Effector memory CD8-positive, alpha-beta T cell (primary cell): ENCODE measurements at places on chromosomes 1 and 21.

DNA sequence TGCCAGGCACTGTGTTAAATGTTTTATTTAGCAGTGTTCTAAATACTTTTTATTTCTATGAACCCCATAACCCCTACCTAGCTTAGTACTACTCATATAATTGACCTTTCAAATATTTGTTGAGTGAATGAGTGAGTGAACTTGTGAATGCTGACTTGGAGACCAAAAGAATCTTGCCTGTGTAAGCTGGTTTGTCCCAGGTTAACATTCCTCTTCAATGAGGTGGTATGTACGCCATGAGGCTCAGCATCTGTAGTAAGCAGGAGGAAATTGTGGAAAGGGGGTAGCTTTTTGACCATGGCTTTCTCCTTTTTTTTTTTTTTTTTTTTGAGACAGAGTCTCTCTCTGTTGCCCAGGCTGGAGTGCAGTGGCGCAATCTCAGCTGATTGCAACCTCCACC, 14.6 kb downstream of the MED18 start:
- no peaks in the 10 kb centered on the region for H3K4me1 ChIP-seq
- no peak overlapping the region for H3K27ac ChIP-seq
- H3K27me3 ChIP-seq = no peaks in the 10 kb centered on the region
- DNase-seq = no peak

- peaks cover 24% of the 10 kb centered on the region for H3K27me3 ChIP-seq
- no peak for DNase-seq
- H3K27ac ChIP-seq = no peak overlapping the region
- H3K4me3 ChIP-seq = no peak overlapping the region
These were observed 660.7 kb downstream of the LMO4 start for GRCh38 chr1:87989346-87989745.

DNA sequence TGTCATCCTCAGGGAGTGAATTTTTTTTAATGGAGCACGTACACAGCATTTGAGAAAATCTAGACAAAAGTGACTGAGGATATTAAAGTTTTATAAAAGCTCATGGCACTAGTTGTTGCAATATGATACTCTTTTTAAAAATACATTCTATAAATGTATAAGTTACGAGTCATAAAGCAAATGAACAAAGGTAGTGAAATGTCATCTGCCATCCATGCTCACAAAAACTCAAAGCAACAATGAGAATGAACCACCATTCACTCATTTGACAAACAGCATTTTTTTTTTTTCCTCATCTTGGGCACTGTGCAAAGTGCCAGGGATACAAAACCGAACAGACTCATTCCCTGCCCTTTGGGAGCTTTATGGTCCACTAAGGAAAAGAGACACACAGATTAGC, 38.7 kb downstream of the GPR137B start:
- H3K4me3 ChIP-seq = no peak overlapping the region
- H3K27ac ChIP-seq = no peak overlapping the region
- no peaks in the 10 kb centered on the region for H3K27me3 ChIP-seq
- H3K36me3 ChIP-seq = peaks cover 24% of the 10 kb centered on the region

DNA sequence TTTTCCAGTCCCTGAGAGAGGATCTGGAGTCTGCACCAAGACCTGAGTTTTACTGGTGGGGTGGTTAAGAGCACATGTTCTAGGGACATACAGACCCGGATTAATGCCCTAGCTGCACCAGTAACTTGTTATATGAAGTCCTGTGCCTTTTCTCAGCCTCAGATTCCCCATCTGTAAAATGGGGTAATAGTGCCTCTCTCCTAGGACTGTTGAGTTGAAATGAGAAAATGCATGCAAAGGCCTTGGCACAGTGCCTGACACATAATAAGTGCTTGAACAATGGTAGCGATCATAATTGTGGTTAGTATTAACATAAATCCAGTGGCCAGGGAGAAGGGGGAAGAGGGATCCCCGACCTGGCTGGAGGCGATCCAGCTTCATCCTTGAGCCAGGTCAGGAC, 12.3 kb downstream of the AHDC1 start:
- H3K36me3 ChIP-seq = no peaks in the 10 kb centered on the region
- no peak overlapping the region for H3K4me3 ChIP-seq
- H3K27ac ChIP-seq = no peak overlapping the region
- H3K4me1 ChIP-seq = no peaks in the 10 kb centered on the region

DNA sequence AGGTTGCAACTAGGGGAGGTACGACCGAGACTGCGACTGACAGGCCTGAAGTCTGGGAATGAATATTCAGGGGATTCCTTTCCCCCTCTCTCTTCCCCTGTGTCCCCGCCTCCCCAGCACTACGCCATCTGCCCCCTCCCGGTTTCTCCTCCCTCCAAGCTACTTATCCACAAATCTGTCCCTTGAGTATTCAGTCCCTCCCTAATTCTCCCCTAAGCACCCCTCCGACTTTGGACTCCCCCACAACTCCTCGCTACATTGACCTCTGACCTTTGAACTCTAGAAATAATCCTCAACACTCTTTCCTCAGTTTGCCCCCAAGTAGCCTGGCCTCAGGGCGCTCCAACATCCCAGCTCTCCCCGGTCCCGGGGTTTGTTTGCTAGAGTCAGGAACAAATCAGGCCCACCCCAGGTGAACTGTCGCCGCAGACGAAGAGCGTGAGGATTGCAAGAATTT, 393 bp downstream of the LYSMD1 start:
- peak overlapping the region; percentile 96 for H3K27ac ChIP-seq
- no peak for DNase-seq
- no peaks in the 10 kb centered on the region for H3K27me3 ChIP-seq
- peaks cover 17% of the 10 kb centered on the region for H3K4me1 ChIP-seq
- peaks cover 46% of the 10 kb centered on the region for H3K36me3 ChIP-seq

DNA sequence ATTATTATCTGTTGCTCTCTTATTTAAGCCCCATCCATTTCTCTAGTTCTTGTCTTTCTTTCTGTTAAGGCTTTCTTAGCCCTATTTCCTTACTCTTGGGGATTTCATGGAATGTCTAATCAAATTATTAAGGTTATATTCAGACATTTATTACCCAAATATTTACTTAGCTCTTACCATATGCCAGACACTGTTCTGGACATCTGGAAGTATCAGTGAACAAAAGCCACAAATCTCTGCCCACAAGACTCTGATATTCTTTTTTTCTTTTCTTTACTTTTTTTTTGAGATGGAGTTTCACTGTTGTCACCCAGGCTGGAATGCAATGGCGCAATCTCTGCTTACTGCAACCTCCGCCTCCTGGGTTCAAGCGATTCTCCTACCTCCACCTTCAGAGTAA, 74.3 kb upstream of the NBL1 start:
- H3K4me3 ChIP-seq = no peak overlapping the region
- DNase-seq = no peak
- H3K27me3 ChIP-seq = peaks cover 15% of the 10 kb centered on the region
- no peaks in the 10 kb centered on the region for H3K4me1 ChIP-seq
- no peaks in the 10 kb centered on the region for H3K36me3 ChIP-seq

DNA sequence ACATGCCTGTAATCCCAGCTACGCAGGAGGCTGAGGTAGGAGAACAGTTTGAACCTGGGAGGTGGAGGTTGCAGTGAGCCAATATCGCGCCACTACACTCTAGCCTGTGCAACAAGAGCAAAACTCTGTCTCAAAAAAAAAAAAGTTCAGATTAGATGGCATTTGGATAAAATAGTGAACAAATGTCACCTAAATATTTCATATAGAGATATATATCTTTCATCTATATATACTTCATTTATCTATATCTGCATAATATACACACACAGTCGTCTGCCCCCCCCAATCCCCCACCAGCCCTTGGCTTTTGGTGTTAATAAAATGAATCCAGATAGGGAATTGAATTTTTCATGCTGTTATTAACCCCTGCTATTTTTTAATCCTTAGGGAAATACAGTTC, 5.0 kb downstream of the PPP1R15B start:
- H3K27ac ChIP-seq = no peak overlapping the region
- H3K36me3 ChIP-seq = peaks cover 90% of the 10 kb centered on the region
- DNase-seq = no peak

GRCh38 chr1:35261412-35262120, 6.9 kb upstream of the ZMYM4 start:
- H3K27me3 ChIP-seq = peaks cover 31% of the 10 kb centered on the region
- no peak overlapping the region for H3K27ac ChIP-seq
- H3K4me3 ChIP-seq = no peak overlapping the region
- DNase-seq = no peak
- H3K36me3 ChIP-seq = no peaks in the 10 kb centered on the region
- H3K4me1 ChIP-seq = no peaks in the 10 kb centered on the region

DNA sequence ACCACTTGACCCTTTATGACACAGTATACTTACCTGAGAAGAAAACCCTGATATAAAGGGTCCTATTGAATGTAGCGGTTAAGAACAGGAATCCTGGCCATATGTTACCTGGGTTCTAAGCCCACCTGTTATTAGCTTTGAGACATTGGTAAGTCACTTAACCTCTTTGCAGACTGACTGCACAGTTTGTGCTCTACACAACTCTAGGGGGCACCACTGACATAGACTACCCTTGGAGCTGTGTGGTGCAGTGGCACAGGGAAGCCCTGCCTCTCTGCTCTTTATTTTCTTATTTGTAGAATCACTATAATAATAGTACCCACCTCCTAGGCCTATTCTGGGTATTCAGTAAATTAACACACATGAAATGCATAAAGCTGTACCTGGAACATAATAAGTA, 165.6 kb downstream of the C1orf94 start:
- no peaks in the 10 kb centered on the region for H3K36me3 ChIP-seq
- no peak for DNase-seq
- H3K27me3 ChIP-seq = peaks cover 46% of the 10 kb centered on the region
- no peaks in the 10 kb centered on the region for H3K4me1 ChIP-seq
- H3K4me3 ChIP-seq = no peak overlapping the region

DNA sequence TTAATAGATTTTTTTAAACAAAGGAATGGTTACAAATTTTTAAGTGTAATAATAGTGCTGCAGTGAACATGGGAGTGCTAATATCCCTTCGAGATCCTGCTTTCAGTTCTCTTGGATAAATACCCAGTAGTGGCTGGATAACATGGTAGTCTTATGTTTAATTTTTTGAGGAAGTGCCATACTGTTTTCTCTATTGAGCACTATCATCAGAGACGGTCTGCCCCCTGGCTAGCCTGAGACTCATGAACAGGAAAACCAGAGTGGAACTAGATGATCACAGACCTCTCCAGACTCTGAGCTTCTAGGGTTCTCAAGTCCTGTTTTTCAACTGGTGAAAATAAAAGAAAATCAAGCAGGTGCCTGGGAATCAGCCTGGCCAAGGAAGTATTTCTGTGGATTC, 97.3 kb upstream of the MARK1 start:
- H3K4me3 ChIP-seq = no peak overlapping the region
- H3K36me3 ChIP-seq = no peaks in the 10 kb centered on the region
- DNase-seq = no peak
- H3K27me3 ChIP-seq = peaks cover 50% of the 10 kb centered on the region
- no peak overlapping the region for H3K27ac ChIP-seq

GRCh38 chr1:235888119-235888643, 21.5 kb upstream of the LYST start:
- peak; percentile 55 for DNase-seq
- H3K27me3 ChIP-seq = no peaks in the 10 kb centered on the region
- H3K4me1 ChIP-seq = peaks cover 42% of the 10 kb centered on the region
- H3K4me3 ChIP-seq = peak overlapping the region; percentile 76
- H3K27ac ChIP-seq = peak overlapping the region; percentile 94

DNA sequence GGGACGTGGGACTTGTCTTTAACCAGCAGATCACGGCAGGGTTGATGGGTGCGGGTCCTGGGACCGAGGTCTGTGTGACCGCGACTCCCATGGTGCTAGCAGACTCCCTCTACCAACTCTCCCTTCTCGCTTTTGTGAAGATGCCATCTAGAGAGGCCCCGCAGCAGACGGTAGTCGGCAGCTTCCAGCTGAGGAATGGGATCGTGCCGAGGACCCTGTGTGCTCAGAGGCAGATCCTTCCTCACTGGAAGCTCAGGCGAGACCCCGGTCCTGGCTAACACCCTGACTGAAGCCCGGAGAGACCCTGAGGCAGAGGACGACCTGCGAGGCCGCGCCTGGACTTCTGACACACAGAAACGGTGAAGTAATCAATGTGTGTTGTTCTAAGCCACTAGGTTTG, 12.5 kb upstream of the SPATC1L start:
- H3K36me3 ChIP-seq = peaks cover 38% of the 10 kb centered on the region
- DNase-seq = no peak
- no peak overlapping the region for H3K27ac ChIP-seq

- no peak overlapping the region for H3K27ac ChIP-seq
- H3K4me3 ChIP-seq = no peak overlapping the region
These were observed 351.0 kb upstream of the VAMP3 start for GRCh38 chr1:7420098-7420445.

GRCh38 chr21:45821315-45821962, 160.1 kb upstream of the COL6A1 start:
- no peak for DNase-seq
- no peak overlapping the region for H3K27ac ChIP-seq

DNA sequence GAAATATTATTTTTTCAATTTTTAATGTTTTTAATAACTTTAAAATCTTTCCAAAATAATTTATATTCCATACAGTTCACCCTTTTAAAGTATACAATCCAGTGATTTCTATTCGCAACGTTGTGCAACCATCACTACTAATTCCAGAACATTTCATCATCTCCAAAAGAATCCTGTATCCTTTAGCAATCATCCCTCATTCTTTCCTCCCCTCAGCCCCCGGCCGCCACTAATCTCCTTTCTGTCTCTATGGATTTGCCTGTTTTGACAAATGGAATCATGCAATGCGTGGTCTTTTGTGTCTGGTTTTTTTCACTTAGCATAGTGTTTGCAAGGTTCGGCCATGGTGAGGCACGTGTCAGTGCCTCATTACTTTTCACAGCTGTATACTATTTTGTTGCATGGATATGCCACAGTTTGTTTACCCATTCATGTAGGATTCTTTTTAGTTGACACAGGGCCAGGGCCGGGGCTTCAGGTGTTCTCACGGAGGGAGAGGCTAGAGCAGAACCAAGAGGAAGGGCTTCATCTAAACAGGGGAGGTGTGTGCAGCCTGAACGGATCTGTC, 40.6 kb upstream of the ZBTB40 start:
- no peaks in the 10 kb centered on the region for H3K36me3 ChIP-seq
- peaks cover 30% of the 10 kb centered on the region for H3K27me3 ChIP-seq
- H3K4me3 ChIP-seq = no peak overlapping the region
- no peak for DNase-seq
- no peak overlapping the region for H3K27ac ChIP-seq
- H3K4me1 ChIP-seq = no peaks in the 10 kb centered on the region

DNA sequence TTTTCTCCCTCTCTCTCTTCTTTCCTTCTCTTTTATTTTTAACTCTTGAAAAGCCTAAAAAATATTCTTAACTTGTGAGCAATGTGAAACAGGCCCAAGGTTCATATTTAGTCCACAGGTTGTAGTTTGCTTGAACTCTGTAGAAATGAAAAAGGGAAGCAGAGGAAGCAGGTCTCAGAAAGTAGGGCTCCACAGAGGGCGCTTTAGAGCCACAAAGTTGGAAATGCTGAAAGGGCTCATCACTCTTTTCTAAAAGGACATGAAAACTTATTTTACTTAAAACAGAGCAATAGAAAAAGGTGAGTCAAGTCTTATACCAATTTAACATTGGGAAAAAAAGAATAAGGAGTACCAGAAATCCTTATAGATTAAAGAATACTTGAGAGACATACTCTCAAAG, 247.0 kb downstream of the USP25 start:
- no peak overlapping the region for H3K27ac ChIP-seq
- H3K4me1 ChIP-seq = no peaks in the 10 kb centered on the region
- DNase-seq = no peak
